ENCODE measurements at places on chromosomes 13 and 19.

- DNase-seq: no peak
Observed at GRCh38 chr19:49977881-49978280, 16.9 kb upstream of the SIGLEC11 start.

DNA sequence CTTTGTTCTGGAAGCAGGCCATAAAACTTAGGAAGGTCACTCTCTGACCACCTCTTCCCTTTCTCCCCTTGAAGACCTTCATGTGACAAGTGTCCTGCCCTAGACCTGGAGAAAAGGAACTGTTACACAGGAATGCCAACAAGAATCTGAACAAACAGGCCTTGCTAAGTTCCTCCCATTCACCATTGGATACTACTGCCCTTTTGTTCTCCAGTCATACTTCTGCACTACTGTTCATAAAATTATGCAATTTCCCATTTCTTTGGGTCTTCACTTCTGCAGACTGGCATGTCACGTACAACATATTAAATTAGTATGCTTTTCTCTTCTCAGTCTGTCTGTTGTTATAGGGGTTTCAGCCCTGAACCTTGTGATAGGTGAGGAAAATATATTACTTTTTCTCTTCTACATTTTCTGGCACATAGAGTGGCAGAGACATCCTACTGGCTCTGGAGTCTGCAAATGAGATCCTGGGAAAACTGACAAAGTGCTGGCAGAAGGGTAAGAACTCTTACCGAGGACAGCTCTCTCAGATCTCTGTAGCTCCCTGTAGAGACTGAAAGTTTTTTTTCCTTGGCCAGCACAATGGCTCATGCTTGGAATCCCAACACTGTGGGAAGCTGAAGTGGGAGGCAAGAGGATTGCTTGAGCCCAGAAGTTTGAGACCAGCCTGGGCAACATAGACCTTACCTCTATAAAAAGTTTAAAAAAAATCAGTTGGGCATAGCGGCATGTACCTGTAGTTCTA, 87.6 kb upstream of the SPRY2 start:
- no peak for DNase-seq

DNA sequence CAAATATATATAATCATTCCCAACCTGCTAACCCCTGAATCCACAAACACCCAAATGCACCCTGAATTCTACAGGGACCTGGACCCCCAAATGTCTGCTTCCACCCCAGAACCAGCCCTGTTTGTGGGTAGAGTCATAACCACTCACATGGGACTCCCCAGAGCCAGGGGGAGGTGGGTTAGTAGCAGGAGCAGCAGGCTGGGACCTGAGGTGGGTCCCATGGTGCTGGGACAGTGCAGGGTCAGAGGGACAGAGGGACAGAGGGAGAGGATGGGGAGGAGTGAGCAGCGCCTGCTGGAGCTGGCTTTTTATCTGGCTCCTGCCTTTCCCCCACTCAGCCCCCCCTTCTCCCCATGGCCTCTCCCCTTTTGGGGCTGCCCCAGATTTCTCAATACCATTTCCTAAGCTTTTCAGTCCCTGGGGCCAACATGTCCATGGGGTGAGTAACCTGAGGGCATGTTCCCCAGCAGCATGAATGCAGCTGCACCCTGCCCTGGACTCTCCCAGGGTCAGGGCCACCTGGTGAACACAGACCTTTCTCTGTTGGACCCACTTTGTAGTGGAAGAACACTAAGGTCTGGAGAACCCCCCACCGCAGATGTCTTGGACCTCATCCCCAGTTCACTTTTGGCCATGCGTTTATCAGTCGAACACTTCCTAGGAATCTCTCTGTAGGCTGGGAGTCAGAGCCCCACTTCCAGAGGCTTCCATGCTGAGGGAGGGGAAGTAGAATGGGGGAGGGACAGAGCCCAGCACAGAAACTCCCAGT, at the start of gene C3:
TSS of gene C3 (minus strand) at position 282 of the 769 bp plus-strand sequence. CDS start at position 221, 61 bp downstream.
- DNase-seq: no peak

GRCh38 chr19:56687031-56687430, 15.5 kb upstream of the ZNF835 start:
- no peak for DNase-seq

- DNase-seq: no peak
Observed at GRCh38 chr13:44437356-44438233, 64.0 kb downstream of the SERP2 start.

DNA sequence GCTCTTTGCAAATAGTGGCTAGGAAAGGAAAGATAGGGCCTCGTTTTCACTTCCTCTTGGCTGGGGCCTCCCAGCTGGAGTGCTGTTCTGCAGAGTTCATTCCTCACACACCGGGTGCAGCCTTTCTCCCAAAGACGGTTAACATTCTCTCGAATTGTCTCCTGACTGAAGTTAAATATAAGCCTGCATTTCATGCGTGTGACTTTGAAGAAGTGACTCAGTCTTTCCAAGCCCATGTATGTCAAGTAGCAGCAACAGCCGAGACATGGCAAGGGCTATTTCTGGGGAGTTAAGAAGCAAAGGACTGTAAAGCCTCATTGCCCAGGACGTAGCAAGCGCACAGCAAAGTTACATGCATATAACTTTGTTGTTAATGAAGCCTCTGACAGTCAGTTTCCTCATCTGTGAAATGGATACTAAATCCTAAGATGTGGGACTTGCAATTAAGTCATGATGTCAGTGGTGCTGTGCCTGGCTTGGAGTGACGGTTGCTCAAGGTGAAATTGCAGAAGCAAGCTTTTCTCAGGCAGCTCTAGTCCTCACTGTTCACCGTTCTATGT, 502.4 kb downstream of the MYO16 start:
- no peak for DNase-seq

DNA sequence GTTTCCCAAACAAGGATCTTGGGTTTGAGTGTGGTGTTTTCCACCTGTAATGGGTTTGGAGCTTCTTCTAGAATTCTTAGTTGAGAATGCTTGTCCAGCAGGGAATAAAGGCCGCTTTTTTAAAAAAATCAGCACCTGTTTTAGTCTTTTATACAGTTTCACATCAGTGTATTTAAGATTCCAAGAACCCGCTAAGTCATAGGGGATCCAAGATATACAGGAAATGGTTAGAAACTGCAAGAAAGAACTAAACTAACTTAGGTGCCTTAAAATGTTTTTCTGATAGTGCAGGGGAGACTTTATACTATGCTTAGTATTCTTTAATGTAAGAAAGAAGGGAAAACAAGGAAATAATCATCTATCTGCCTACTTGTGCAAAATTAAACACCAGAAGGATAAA, 74.7 kb downstream of the C13orf42 start:
- no peak for DNase-seq

DNA sequence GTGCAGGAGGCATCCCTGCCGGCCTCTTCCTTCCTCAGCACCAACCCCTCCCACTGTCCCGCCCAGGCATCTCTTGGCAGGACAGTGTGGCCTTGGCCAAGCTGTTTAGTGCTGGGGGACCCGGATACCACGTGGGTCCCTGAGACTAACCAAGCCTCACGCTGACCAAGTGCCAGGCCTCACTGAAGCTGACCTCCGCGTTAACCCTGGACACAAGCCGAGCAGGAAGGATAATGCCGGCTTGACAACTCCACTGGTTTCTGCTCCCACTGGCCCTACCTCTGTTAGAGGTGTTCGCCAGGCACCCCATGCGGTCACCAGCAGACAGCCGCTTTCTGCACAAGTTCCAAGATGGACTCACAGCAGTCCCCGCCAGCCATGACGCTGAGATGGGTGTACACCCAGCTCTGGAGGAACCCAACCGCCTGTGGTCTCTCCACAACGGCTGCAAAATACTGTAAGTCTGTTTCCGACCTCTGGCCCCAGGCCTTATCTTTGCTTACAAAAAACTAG, 12.4 kb downstream of the GRTP1 start:
- DNase-seq: no peak

Data from stimulated activated CD8-positive, alpha-beta memory T cell treated with anti-CD3 and anti-CD28 coated beads, Interleukin-15, amount 100 ng/mL, for 24 hours (primary cell).